GM23338 (cell line): ENCODE measurements at places on chromosomes 16 and 17.

DNA sequence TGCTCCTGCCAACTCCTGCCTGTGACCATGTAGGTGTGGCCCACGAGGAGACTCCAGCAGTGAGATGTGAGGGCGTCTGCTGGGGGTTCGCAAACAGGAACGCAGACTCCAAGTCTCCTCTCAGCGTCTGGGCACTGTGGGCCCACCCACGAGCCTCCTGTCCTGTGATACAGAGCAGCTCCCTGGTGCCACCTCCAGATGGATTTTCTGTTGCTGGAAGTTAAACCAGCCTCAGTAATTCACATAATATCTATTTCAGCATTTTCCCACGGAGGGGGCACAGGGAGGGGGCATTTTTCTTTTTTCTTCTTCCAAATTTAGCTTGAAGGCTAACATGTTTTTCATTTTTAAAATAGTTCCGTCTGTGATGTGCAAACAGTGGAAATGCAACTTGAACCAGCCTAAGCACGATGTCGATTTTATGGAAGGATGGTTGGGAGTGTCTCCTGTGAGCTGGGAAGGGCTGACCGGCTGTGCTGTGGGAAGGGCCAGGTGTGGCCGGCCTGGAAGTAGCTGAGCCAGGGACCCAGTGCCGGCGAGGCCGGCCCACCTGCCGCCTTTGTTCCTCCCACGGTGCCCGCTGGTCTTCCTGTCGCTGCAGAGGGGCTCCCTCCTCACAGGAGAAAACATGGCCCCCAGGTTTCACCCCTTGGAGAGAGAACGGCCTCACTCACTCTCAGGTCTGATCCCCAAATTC lies 3.9 kb upstream of the RAB40B start:
- peaks cover 15% of the 10 kb centered on the region for H3K27me3 ChIP-seq
- no peak for DNase-seq
- no peak overlapping the region for H3K27ac ChIP-seq
- H3K4me1 ChIP-seq = no peaks in the 10 kb centered on the region
- H3K4me3 ChIP-seq = no peak overlapping the region

- H3K4me3 ChIP-seq = no peak overlapping the region
- no peaks in the 10 kb centered on the region for H3K27me3 ChIP-seq
- H3K27ac ChIP-seq = no peak overlapping the region
- H3K4me1 ChIP-seq = no peaks in the 10 kb centered on the region
- peaks cover 34% of the 10 kb centered on the region for H3K36me3 ChIP-seq
- DNase-seq = no peak
Observed at GRCh38 chr16:46911038-46911437, 26.9 kb downstream of the GPT2 start.

DNA sequence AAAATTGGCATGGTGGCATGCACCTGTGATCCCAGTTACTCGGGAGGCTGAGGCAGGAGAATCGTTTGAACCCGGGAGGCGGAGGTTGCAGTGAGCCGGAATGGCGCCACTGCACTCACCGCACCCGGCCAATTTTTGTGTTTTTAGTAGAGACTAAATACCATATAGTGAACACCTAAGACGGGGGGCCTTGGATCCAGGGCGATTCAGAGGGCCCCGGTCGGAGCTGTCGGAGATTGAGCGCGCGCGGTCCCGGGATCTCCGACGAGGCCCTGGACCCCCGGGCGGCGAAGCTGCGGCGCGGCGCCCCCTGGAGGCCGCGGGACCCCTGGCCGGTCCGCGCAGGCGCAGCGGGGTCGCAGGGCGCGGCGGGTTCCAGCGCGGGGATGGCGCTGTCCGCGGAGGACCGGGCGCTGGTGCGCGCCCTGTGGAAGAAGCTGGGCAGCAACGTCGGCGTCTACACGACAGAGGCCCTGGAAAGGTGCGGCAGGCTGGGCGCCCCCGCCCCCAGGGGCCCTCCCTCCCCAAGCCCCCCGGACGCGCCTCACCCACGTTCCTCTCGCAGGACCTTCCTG lies at the start of gene HBQ1:
HBQ1 (plus strand) TSS at position 359 of the 575 bp plus-strand sequence; CDS start at position 387, 28 bp downstream.
- peak within 1 kb of the TSS; percentile 53 for H3K4me3 ChIP-seq
- H3K27me3 ChIP-seq = peaks cover 57% of the 10 kb centered on the region
- no peaks in the 10 kb centered on the region; the same call in 1 of the 2 replicates for H3K4me1 ChIP-seq
- H3K36me3 ChIP-seq = no peaks in the 10 kb centered on the region

DNA sequence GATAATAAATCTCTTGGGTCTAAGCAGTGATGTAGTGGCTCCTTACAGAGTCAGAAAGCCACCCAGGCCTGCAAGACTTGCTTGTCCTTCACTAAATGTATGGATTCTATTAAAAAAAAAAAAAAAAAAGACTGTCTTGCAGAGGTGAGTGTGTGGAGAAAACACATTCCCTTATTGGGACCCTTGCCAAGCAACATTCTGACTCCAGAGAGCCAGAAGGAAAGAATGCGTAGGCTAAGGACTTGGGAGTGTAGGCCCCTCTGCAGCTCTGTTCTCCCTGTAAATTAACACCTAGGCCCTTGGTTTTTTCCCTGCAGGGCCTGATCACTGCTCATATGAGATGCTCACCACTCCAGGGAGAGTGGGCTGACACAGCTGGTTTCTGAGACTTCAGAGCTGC lies 17.8 kb downstream of the SCPEP1 start:
- 0 out of 2 replicates have a peak, but pooled peaks cover 4% of the 10 kb centered on the region for H3K36me3 ChIP-seq
- H3K27me3 ChIP-seq = no peaks in the 10 kb centered on the region
- no peak overlapping the region for H3K27ac ChIP-seq
- DNase-seq = no peak
- no peaks in the 10 kb centered on the region for H3K4me1 ChIP-seq
- H3K4me3 ChIP-seq = no peak overlapping the region
